ENCODE measurements at places on chromosomes 3 and 15.

DNA sequence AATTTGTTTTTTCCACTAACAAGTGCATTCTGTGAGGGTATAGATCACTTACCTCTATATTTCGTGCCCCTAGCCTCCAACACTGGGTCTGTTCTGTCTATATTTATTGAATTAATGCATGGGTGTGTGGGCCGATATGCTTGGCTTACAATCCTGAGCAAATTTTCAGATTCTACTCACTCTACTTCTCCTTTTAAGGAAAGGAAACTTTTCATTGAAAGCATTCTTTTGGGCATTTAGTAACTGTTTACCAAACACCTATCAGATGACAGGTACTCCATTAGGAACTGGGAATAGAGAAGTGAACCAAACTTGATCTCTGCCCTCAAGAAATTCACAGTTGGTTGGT lies 60.5 kb downstream of the TLE3 start:
- DNase-seq: no peak

GRCh38 chr3:28218071-28218916 lies 23.1 kb upstream of the CMC1 start:
- no peak for DNase-seq

DNA sequence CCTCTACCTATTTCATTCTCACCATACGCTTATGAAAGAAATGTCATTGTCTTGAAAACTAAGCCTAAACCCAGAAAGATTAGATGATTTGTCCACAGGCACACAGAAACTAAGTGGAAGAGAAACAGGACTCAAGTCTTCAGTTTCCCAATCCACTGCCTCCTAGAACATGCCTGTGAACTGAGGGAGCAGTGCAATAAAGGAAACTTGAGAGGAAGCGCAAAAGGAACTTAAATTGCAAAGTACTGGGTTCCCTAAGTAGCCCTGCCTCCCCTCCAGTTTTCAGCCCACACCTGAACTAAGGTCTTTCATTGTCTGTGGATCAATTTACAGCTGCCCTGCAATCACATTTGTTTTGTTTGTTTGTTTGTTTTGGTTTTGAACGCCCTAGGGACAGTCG lies 56.7 kb upstream of the TSEN2 start:
- no peak for DNase-seq

- DNase-seq: no peak
Measured at GRCh38 chr3:98733812-98734281, 29.3 kb upstream of the ST3GAL6 start.

DNA sequence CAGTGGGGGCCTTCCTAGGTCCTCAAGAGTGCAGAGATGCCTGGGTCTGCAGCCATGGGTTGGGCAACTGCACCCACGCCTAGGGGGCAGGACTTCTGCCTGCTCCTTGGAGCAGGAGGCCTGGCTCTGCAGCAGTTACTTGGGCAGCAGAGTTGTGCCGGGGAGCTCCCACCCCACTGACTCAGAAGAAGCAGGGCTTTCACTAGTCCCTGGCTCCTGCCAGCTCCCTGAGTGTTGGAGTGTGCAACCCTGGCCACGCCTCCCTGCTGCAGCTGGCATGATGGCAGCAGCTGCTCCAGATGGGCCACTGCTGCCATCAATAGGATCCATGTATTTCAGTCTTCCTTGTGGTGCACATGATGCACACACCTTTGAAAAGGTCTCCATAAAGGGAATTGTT lies 40.6 kb upstream of the KCNH8 start:
- no peak for DNase-seq

DNA sequence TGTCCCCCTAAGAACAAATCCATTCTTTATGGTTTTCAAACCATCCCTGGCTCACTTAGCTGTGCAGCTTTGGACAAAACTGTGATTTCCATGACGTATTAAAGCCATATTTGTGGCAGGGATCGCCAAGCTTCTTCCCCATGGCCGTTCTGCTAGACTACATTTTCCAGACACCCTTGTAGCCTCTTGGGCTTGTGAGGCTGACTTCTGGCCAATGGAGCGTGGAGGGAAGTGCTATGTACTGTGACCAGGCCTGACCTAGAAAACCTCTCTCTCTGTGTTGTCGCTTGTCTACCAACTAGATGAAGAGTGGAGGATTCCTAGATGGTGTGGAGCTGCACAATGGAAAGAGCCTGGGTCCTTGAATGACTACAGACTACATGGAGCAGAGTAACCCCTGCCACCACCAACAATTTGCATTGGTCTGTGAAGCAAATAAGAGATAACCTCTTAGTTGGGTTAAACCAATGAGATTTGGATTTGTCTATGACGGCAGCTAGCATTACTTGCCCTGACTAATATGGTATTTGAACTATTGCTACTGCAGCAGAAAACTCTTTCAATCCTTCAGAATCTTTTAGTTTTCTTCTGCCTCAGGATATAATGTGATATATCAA lies 22.1 kb upstream of the MGLL start:
- no peak for DNase-seq

All from fibroblast of skin of left quadriceps (primary cell).